ENCODE measurements at places on chromosomes 2 and 18.
A peak's percentile ranks its signal among the peaks of the same experiment; 100 is the strongest.

DNA sequence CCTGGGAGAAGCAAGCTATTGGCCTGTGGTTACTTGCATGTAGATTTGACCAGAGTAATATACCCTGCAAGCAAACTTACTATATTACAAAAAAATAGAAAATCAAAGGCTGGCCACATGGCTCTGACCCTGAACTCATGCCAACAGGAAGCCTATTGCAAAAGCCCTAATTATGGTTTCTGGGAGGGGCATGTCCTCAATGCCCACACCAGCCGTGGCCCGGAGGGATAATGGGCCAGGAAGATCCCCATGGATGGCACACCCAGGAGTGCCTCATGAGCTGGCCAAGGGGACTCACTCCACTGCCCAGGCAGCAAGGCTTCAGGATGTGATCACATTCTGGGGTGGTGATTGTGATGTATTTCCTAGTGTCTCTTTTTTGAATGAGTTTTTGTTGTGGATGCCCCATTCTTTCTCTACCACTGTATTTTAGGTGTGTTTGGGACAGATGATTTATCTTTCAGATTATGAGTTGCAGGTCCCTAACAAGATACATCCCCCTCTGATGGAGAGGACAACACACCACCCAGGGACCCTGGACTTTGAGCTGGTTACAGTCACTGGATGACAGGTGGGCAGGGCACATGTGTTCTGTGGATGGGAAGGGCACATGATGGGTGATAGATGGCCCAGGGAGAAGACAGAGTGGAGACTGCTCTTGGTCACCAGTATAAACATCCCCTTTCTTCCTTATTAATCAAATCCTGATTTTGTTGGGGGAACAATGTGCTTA lies 18.7 kb upstream of the TFCP2L1 start:
- no peak for DNase-seq

DNA sequence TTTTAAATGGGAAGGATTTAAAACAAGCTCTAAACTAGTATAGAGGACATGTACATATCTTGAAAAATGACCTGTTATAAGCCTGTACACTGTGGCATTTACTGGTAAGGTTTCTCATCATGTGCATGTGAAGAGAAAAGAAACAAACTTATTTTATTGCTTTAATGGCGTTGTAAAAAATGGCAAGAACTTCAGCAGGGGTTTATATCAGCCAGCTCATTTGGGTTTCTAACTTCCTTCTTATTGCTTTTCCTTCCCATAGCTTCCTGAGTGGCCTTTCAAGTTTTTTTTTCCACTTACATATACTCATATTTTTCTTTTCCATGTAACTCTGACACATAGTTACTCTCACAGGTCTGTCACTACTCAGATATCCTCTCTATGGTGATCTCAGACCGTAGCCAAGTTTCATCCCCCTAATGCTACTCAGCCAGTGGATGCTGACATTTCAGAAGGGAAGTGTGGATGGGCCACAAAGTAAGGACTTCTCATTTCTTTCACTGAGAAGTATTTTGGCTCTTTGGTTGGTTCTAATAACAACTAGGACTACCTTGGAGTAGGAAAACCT lies 198.2 kb downstream of the PARD3B start:
- DNase-seq, result no peak

DNA sequence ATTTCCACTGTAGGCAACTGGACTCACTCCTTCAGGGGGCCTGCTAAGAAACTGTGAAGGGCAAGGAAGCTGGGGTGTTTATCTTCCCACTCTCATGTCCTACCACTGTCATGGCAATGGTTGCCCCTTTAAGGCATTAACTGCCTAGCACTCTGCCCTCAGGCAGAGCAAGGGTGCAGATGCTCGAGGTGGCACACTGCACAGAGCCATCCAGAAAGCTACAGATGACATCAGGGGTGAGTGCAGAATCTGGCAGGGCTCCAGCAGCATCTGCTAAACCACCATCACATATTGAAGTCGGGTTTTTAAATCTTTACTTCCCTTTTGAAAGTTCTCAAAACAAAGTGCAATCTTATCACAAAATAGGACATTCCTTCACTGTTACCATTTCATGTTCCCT lies 75.4 kb downstream of the RAPGEF4 start:
- no peak for DNase-seq

- no peak for DNase-seq
Observed at GRCh38 chr2:239385096-239386000, 15.5 kb downstream of the HDAC4 start.

DNA sequence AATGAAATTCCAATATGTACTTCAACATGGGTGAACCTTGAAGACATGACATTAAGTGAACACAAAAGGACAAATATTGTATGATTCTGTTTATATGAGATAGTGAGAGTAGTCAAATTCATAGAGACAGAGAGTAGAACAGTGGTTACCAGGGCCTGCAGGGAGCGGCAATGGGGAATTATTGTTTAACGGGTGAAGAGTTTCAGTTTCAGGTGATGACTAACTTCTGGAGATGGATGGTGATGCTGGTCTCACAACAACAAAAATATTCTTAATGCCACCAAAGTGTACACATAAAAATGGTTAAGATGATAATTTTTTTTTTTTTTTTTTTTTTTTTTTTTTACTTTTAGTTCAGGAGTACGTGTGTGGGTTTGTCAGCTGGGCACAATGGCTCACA lies 109.4 kb upstream of the TMEM200C start:
- DNase-seq, result no peak

DNA sequence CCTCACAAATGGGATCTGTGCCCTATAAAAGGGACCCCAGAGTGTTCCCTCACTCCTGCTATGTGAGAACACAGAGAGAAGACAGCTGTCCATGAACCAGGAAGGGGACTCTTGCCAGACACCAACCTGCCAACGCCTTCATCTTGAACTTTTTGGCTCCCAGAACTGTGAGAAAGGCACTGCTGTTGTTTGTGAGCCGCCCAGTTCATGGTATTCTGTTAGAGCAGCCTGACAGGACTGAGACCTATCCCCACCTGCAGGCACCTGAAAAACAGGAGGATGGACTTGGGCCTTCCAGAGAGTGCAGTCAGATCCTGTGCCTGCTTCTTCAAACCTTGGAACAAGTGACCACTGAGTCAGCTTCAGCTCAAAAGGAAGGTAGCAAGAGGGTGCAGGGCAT lies 51.4 kb downstream of the CRACDL start:
- DNase-seq, result no peak

DNA sequence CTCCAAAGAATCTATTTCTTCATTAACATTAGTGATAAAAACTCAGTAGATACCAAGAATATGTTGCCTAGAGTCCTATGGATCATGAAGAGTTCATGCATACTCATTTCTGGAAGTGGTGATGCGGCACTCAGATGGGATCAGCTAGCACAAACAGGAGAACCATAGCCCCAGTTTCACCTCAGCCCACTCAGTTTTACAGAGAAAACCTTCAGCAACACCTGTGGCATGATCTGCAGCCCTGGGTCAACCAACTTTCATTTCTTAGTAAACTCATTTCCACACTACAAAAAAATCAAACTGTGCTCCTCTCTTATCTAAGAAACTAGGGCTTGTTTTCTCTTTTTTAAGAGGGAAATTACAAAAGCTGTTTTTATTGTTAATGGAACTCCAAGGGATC lies 569.4 kb downstream of the CCDC85A start:
- no peak for DNase-seq

- DNase-seq, result no peak
Observed at GRCh38 chr2:240796543-240797499, 23.2 kb downstream of the KIF1A start.

DNA sequence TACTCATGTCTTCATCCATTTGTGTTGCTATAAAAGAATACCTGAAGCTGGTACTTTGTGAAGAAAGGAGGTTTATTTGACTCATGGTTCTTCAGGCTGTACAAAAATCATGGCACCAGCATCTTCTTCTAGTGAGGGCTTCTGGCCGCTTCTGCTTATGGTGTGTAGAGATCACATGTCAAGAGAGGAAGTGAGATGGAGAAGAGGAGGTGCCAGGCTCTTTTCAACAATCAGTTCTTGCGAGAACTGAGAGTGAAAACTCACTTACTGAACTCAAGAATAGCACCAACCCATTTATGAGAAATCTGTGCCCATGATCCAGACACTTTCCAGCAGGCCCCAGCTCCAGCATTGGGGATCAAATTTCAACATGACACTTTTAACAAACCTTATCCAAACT lies 30.0 kb upstream of the BARD1 start:
- no peak for DNase-seq

DNA sequence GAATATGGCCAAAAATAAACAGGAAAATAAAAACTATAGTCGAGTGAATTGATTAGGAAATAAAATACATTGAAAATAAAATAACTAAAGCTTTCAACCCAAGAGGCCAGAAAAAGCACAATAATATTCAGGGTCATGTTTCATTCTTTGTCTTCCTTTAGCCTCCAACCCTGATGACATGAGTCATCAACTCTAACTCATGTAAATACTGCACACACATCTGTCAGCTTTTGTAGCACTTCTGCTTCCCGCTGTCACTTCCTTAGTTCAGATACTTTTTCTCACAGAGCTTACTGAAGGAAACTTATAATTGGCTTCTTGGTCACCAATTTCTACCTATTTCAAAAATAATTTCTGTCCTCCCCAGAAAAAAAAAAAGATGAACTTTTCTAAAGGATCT lies 112.8 kb downstream of the UPP2 start:
- DNase-seq, result no peak

- no peak for DNase-seq
Observed at GRCh38 chr2:7661502-7661901, 744.3 kb downstream of the RNF144A start.

- no peak for DNase-seq
Observed at GRCh38 chr2:59947209-59947608, 606.2 kb downstream of the BCL11A start.

GRCh38 chr18:32049393-32050171 lies 31.0 kb downstream of the RNF125 start:
- DNase-seq, result peak; percentile 69
